ENCODE measurements at places on chromosomes 11 and 22.

DNA sequence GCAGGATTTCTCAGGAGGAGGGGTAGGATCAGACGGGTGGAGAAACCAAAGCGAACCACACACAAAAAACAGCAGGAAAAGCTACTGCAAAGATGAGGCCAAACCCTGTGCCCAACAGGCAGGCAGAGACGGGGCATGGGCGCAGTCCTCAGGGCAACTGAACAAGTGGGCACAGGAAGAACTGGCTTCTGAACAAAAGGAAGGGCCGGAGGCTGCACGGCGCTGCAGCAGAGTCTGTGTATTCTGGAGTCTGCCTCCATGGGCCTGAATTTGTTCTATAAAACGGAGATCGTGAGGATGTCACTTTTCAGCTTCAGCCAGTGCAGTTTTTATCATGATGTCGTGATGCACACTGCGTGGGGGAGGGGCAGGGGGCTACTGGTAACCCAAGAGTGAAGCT, 1026.0 kb downstream of the TBC1D22A start:
- DNase-seq, result no peak

- no peak for DNase-seq
Measured at GRCh38 chr11:45400591-45400990, 114.5 kb upstream of the SYT13 start.

DNA sequence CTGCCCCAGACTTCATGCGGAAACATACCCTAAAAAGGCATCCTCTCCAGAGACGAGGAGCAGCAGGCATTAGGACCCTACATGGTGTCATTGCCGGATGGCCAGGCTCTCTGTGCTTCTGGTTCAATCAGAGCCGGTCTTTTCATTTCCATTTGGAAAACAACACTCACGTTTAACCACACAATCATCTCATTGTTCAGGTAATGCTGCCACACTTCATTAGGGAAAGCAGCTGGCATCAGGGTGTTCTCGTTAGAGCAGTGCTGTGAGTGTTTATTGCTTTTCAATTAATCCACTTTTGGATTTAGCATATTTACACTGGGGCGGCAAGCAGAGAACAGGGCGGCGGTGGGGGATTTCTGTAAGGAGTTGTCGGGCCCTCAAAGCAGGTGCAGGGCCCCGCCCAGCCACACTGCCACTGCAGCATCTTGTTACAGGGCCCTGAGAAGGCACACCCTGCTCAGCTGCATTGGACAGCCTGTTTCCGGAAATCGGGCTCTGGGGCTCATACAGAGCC, 338.6 kb downstream of the SHANK2 start:
- no peak for DNase-seq

- DNase-seq, result peak; percentile 38
Measured at GRCh38 chr22:40348025-40348658, 1.8 kb downstream of the ADSL start.

- DNase-seq, result no peak
Measured at GRCh38 chr11:34261820-34262219, 96.0 kb downstream of the ABTB2 start.

- no peak for DNase-seq
Measured at GRCh38 chr11:71530602-71531001, 3.5 kb downstream of the KRTAP5-7 start.

DNA sequence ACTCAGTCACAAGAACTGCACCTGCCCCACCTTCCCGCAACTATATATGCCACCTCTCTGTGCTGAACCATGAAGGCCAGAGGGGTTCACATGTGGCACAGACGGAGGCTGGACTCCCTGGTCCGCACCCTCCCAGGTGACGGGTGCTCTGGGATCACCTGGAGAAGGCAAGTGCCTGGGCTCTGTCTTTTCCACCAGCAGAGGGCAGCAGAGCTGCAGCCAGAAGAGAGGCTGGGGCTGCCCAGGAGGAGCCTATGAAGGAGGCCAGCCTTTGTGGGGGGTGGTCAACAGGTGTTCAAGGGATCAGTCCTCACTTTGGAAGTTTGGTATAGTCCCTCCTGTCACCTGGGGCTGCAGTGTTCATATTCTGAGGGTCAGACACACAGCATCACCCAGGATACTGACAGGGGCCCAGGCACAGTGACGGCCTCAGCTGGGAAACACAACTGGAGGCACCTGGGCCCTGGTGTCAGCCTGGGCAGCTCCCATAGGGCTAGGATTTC, 39.2 kb upstream of the IGLL5 start:
- peak; percentile 24 for DNase-seq

GRCh38 chr11:31240340-31240904, 129.1 kb downstream of the DCDC1 start:
- no peak for DNase-seq

- no peak for DNase-seq
Measured at GRCh38 chr22:23227380-23227779, 47.1 kb downstream of the BCR start.

- peak; percentile 26 for DNase-seq
Measured at GRCh38 chr11:38460896-38461295, 1862.9 kb upstream of the RAG2 start.

- no peak for DNase-seq
Measured at GRCh38 chr11:72338266-72338665, 94.3 kb upstream of the PHOX2A start.

GRCh38 chr11:33867561-33867960, 24.3 kb downstream of the LMO2 start:
- DNase-seq, result no peak

- no peak for DNase-seq
Measured at GRCh38 chr11:78197816-78198215, 9.1 kb downstream of the USP35 start.

DNA sequence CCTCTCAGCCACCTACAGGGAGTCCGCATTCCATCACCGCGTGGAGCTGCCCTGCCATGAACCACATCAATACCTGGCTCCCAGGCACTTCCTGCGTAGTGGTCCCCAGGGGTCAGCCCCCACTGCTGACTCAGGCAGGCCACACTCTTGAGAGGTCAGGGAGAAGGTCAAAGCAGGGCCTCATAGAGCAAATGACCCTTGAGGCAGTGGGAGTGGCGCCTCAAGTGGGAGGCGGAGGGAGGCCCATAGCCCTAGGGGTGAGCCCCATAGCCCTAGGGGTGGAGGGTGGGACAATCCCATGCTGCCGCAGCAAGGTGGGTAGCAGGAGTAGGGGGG, 5.0 kb downstream of the PRDX5 start:
- no peak for DNase-seq

- DNase-seq, result no peak
Measured at GRCh38 chr11:130087294-130087926, 17.7 kb downstream of the APLP2 start.

GRCh38 chr11:34840736-34841386, 75.3 kb downstream of the APIP start:
- DNase-seq, result no peak

DNA sequence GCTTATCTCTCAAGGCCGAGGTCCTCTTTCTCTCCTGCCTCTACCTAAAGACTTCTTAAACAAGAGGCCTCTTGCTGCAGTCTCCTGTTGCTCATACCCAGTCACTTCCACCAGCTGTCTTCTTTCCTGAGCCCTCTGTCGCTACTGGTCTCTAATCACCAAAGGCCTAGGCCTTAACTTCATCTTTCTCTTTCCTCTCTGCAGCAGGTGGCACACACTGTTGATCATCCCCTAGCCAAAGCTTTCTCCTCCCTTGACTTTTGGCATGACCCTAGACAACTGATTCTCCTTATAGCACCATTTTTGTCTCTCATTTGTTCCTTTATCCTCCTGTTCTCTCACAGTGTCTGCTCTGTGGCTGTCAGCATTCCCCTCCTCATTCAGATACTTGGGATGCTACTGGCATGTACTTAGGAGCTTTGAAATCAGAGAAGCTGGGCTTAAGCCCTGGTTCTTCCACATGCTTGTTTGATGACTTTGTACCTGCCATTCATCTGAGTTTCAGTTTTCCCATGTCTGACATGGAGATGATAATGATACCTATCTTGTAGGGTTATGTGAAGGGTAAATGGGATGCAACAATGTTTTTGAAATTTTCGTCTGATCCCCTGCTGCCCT, 22.4 kb downstream of the ENDOD1 start:
- DNase-seq, result no peak

DNA sequence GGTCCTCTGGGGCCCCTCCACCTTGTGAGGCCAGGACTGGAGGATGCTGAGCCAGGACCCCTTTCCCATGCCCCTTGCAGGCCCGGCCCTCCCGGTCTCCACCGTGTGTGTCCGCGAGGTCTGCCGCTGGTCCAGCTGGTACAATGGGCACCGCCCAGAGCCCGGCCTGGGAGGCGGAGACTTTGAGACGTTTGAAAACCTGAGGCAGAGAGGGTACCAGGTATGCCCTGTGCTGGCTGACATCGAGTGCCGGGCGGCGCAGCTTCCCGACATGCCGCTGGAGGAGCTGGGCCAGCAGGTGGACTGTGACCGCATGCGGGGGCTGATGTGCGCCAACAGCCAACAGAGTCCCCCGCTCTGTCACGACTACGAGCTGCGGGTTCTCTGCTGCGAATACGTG, 17.9 kb downstream of the MUC5B start:
- DNase-seq, result no peak

DNA sequence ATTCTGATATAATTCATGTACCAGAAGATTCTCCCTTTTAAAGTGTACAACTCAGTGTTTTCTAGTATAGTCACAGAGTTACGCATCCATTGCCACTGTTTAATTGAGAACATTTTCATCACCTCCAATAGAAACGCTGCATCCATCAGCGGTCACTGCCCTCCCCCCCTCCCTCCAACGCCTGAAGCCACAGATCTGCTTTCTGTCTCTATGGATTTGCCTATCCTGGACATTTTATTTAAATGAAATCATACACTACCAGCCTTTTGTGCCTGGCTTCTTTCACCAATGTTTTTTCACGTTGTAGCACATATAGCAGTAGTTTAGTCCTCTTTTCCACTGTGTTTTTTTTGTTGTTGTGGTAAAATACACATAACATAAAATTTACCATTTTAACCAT, 22.8 kb downstream of the TCP11L1 start:
- DNase-seq, result peak; percentile 30

DNA sequence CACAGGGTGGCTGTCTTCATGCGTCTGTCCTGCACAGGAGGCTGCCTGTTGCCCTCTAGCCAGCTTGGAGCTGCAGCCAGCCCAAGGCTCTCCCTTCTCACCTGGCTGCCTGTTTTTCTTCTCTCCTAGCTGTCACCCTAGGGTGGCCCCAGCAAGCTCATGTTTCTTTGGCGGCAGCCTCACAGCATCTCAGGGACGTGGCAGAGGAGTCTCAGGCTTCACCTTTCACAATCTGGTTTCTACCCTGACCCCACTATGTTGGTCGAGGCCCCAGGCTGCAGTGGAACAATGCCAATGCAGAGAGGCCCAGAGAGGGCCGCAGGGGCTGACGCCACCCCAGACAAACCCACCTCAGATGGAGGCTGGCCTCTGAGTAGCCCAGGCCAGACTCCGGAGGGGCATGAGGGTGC, 2.5 kb upstream of the CLDN5 start:
- no peak for DNase-seq

DNA sequence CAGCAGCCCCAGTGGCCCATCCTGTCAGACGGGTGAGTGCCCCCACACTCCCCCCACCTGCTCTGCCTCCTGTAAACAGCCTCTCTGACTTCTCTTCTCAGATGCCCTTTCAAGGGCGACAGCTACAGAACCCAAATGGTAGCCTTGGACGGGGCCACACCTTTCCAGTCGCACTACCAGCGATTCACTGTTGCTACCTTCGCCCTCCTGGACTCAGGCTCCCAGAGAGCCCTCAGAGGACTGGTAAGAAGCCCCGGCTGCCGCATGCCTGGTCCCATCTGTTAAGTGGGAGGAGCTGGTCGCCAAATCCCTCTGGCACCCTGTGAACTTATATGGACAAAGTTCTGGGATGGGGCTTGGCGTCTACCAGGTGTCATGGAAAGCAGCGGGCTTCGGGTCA, 6.2 kb downstream of the ZP1 start:
- no peak for DNase-seq

- DNase-seq, result no peak
Measured at GRCh38 chr22:49295851-49296560, 531.7 kb downstream of the BRD1 start.

- peak; percentile 31 for DNase-seq
Measured at GRCh38 chr11:102293873-102294601, 23.2 kb upstream of the BIRC3 start.

GRCh38 chr11:132504501-132505041, 1027.7 kb downstream of the OPCML start:
- DNase-seq, result no peak

GRCh38 chr11:3954448-3955298, 99.2 kb downstream of the STIM1 start:
- peak; percentile 72 for DNase-seq

GRCh38 chr11:120302001-120302805, 22.9 kb upstream of the TLCD5 start:
- peak; percentile 49 for DNase-seq

DNA sequence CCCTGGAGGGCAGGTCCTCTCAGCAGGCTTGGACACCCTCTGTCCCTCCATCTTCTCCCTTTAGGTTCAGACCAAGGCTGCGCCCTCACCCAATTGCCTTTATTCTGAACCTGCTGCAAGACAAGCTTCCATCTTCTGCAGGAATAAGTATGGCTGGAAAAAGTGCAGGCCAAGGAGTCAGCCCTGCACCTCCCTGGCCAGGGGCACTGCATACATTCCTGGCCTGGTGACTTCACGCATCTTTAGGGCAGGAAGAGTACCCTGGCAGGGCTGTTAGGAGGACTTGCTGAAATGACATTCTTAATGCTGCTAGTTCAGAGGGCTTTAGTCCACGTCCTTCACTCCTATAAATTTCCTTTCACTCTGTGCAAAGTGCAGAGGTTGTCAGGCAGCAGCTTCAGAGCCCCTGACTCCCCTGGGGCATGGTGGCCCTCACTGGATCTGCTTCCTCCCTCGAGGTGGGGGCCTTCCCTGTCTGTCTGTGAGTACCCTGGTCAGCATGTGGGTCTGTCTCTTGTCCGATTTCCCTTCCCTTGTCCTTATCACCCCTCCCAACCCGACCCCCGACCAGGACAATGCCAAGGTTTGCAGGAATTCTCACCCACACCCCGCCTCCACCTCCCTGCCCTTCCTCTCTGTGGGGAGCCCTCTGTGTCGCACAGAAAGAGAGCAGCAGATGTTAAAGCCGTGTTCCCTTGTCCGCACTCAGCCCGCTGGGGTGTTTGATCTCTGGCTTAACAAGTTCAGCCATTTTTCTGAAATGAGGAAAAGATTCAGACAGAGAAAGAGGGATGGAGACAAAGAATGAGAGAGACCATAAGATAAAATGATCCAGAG, 124.5 kb upstream of the SYT13 start:
- no peak for DNase-seq

DNA sequence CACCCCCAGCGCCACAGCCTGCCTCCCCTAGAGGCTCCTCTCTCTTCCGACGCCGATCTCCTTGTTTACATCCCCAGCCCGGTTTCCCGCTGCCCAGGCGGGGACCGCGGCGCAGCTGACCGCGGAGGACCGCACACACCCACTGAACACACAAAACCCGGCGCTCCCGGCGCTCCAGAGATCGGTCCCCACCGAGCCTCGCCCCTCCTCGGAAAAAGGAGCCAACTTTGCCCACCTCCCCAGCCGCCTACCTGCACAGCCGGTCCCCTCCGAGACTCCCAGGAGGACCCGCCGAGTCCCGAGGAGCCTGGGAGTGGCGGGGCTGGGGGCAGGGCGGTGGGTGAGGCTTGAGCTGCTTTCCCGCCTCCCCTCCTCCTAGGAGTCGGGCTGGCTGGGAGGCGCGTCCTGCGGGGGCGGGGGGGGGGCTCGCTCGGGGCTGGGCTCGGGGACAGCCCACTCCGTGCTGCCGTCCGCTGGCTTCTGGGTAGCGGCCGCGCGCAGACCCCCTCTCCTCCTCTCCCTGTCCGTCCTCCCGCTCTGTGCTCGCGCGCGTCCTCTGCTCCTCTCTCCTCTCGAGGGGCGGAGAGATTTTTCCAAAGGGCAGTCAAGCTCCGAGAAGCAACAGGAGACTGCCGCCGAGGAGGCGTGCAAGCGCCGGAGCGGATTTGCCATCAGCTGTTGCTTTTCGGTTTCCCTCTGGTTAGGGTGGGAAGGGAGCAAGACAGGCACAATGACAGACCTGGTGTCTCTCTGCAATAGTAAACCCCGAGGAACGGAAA, at the start of gene FXYD6:
Gene FXYD6, minus strand, starts transcription at position 318 of the 779 bp plus-strand sequence. CDS start 33,882 bp downstream, outside the sequence.
- peak; percentile 12 for DNase-seq

All from RWPE1 (cell line).